Osteoblast (primary cell): ENCODE measurements at places on chromosomes 13 and 19. TPM values are rescaled to one million over a fixed set of nuclear protein-coding genes. Genes with fewer than 3 reads are reported as not detected.

DNA sequence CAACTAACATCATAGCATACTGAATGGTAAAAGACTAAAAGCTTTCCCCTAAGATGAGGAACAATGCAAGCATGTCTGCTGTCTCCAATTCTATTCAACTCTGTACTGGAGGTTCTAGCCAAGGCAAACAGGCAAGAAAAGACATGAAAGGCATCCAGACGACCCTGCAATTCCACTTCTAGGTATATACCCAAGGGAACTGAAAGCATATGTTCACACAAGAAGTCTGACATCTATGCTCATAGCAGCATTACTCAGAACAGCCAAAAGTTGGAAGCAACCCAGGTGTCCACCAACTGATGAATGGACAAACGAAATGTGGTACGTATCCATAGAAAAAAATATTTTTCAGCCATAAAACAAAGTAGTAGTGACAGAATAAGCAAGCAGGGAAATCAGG is 39.1 kb downstream of the PEPD start:
- no peak for DNase-seq

- no peak for DNase-seq
Measured at GRCh38 chr19:42076380-42076944, 496 bp downstream of the ZNF574 start.

The TMEM59L gene
- total RNA-seq = 0.36 and 2.1 TPM in 2 replicates

The LHFPL6 gene
- 87.2 and 112 TPM in 2 replicates for total RNA-seq

The ZNF813 gene
- total RNA-seq = 3.6 and 4.4 TPM in 2 replicates
